ENCODE measurements at places on chromosomes 16 and 17.
A peak's percentile ranks its signal among the peaks of the same experiment; 100 is the strongest.

- DNase-seq: no peak
Measured at GRCh38 chr16:24297375-24297774, 41.2 kb downstream of the CACNG3 start.

DNA sequence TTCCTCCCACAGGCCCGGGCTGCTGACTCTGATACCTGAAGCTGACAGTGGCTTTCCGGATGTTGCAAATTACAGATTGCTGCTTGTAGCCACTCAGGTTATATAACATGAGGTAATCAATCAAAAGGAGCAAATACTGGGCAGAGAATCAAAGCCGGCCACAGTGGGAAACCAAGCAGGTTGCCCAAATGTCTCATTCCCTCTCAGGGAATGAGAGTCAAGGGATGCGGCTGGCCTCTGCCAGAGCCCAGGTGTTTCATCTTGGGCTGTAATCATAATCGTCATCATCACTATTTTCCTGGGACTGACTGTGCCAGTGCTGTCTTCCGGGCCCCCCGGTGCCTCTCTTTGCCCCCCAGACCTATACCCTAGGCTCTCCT is 292.4 kb upstream of the FOXF1 start:
- DNase-seq: no peak

GRCh38 chr17:37694734-37695133 is 50.1 kb downstream of the HNF1B start:
- no peak for DNase-seq

- no peak for DNase-seq
Measured at GRCh38 chr16:74830648-74831047, 56.0 kb upstream of the FA2H start.

DNA sequence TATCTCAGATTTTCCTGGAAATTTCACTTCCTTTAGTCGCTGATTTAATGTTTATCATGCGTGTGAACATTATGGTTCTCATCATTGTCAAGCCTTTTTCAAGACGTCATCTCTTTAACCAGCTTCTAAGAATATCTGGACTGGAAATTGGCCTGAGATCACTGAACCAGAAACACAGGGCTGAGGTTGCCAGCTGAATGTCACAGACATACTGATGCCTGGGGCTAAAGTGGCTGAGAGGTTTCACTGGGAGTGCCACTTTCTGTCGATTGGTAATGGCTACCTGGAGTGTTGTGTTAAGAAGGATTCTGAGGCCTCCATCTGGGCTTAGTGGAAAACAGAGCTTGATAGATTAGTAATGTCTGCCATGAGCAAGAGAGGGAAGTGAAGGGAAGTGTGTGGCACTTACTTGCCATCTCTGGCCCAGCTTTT is 54.2 kb downstream of the CRISPLD2 start:
- DNase-seq: no peak

DNA sequence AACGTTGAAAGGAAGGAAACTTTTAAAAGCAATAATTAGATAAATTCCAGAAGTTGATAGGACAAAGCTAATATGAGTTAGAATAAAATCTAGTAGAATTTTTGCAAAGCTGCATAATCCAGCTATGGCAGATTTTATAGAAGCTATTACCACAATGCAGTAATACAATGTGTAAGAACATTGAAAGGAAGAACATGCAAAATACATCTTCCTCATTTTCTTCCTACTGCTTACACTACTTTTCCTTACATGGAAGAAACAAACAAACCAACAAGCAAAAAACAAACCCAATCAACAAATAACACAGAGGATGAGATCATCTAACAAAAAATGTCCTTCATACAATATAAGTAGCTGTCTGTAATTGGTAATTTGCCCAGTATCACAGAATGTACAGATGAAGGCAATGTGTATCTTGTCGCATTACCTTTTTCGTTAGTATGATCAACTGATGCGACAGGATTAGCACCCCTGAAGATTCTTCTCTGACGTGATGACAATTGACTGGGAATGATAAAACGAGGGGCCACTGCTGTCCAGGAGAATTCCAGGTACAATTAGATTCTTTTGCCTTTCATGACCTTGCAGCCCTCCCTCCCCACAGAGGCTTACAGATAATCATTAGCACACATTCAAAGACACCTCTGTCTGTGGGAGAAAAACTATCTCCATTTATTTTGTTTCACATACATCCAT is 21.2 kb upstream of the LRRC37A start:
- no peak for DNase-seq

GRCh38 chr16:87276091-87276701 is 41.0 kb downstream of the C16orf95 start:
- no peak for DNase-seq

GRCh38 chr16:15911198-15911597 is 22.8 kb upstream of the CEP20 start:
- no peak for DNase-seq

GRCh38 chr16:56792967-56793366 is 63.0 kb downstream of the NUP93 start:
- no peak for DNase-seq

- no peak for DNase-seq
Measured at GRCh38 chr17:76432004-76432403, 20.9 kb downstream of the UBE2O start.

GRCh38 chr17:63741408-63742173 is at the start of gene STRADA:
STRADA (minus strand) TSS chr17:63741799; CDS start chr17:63728369, 13,430 bp downstream.
- peak; percentile 98 for DNase-seq

- no peak for DNase-seq
Measured at GRCh38 chr16:29729116-29729521, 16.7 kb downstream of the C16orf54 start.

- DNase-seq: no peak
Measured at GRCh38 chr16:29663016-29663806, at the start of gene SPN. SPN (plus strand) TSS chr16:29663247; CDS start chr16:29663729, 482 bp downstream.

DNA sequence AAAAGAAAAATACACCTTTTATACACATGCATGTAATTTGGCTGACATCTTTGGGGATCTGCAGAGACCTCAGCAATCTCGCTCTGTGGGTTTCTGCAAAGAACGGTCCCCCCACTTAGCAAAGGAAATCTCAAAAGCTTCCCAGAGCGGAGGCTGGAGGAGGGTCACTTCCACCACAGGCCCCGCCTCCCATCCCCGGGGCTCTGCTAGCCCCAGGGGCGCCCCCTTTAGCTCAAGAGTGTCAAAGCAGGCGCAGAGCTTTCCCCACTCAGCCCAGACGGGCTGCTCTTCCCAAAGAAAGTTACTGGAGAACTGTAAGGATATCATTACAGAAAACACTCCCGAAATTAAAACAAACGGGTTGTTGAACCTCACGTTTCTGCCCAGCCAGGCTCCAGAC is 11.4 kb downstream of the SLC13A5 start:
- no peak for DNase-seq

DNA sequence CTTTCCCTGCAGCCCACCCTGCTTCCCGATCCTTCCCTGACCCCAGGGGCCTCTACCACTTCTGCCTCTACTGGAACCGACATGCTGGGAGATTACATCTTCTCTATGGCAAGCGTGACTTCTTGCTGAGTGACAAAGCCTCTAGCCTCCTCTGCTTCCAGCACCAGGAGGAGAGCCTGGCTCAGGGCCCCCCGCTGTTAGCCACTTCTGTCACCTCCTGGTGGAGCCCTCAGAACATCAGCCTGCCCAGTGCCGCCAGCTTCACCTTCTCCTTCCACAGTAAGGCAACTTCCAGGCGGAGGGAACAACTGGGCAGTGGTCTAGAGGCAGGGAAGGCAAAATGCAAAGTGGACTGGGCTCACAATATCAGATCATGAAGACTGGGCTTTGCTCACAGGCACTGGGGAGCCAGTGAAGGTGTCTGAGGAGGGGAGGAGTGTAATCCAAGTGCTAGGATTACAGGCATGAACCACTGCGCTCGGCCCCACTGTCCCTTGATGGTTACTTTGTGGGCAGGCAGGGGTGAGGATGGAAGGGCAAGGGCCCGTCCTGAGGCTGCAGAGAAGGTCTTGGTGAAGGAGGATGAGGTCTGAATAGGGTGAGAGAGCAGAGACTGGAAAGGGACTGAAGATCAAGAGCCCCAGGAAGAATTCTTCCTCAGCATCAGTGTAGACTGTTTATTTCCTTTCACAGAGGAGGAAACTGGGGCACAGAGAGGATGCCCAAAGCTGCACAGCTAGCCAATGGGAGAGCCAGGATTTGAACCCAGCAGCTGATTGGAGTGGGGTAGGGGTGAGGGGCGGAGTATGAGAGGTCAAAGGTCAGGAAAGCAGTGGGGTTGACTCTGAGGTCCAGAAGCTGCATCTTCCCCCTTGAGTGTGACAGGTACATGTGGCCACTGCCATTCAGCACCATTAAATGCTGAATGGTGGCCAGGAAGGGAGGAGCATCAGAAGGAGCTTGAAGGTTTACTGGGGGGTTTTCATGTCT is 16.5 kb upstream of the ADGRG3 start:
- DNase-seq: no peak

DNA sequence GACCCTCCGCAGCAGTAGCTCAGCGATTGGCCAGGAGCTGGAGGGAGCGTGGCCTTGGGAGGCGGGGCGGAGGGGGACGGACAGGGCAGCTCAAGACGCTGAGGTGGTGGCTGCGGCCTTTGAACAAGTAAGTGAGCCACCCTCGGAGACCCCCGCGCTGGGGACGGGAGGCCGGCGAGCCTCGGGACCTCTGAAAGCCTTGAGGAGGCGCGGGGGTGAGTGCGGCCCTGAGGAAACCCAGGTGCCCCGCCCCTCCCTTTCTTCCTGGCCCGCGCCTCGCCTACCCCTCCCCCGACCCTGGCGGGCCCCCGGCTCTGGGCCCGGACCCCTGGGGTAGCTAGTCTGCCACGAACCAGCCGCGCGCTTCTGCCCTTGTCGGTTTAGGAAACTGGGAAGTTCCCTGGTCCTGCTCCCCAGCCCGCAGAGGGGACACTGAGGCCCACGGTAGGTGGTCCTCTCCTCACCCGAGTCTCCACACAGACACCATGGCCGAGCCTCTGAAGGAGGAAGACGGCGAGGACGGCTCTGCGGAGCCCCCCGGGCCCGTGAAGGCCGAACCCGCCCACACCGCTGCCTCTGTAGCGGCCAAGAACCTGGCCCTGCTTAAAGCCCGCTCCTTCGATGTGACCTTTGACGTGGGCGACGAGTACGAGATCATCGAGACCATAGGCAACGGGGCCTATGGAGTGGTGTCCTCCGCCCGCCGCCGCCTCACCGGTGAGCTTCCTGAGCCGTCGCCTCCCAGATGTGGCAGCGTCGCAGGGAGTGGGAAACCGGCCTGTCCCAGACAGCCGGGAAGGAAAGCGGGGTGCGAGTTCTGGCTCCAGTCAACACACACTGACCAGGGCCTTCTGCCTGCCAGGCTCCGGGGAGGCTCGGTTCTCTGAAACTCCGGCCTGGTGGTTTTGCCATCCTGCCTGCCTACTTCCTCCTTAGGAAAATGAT is at the start of gene MAPK7:
Gene MAPK7 (plus strand): TSS at position 83 of the 945 bp plus-strand sequence. CDS start 403 bp downstream, at position 486.
- DNase-seq: no peak

DNA sequence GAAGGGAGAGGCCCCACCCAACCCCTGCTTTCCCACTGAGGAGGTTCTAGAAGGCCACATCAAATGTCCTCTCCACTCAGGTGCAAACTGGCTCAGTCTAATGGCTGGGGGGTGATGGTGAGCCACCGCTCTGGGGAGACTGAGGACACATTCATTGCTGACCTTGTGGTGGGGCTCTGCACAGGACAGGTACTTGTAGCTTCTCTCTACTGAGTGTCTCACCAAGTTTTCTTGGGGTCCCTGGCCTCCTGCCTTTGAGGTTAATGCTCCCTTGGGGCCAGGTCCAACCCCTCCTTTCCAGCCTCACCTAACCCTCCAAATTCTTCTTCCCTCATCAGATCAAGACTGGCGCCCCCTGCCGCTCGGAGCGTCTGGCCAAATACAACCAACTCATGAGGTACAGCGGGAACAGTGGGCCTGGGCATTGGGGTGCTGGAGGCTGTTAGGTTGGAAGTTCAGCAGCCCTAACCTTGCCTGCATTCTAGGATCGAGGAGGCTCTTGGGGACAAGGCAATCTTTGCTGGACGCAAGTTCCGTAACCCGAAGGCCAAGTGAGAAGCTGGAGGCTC is 5.7 kb downstream of the ENO3 start:
- DNase-seq: no peak

DNA sequence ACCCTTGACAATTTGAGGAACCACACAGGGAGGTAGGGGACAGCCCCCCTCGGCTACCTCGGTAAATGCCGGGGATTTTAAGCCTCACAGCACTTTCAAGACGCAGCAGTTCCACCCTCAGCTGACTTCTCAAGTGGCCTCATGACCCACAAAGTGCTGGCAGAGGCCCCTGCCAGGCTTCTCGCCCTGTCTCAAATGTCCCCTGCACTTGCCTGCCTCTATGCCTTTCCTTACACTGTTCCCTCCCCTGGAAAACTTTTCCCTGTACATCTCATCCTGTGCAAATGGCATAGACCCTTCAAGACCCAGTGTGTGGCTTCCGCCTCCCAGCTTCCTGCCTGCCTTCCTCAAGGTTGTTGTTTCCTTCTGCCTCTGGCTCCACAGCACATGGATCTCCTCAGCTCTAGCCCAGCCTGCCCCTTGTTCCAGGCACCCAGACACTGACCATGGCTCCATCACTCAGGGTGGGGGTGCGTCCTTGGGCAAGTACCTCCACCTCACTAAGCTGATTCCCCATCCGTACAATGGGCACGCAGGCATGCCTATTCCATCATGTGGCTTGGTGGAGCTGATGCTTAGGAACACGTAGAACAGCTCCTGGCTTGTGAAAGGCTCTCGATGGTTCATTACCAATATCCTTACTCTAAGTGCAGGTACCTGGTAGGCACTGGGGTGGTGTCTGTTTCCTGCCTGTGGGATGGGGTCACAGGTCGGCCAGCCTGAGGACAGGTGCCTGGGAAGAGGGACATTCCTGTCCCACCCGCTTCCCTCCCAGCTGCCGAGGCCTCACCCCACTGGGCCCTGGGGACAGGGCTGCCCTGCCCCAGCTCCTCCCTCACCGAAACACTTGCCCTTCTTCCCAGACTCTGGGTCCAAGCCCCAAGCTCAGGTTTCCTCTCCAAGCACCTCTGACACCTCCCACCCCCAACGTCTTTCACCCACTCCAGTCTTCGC is 24.0 kb downstream of the MMP15 start:
- no peak for DNase-seq

GRCh38 chr17:38690386-38690785 is 14.7 kb upstream of the MLLT6 start:
- DNase-seq: no peak

GRCh38 chr17:18183334-18184142 is at the start of gene ALKBH5:
ALKBH5 (plus strand) TSS chr17:18183828; CDS start chr17:18184244, 416 bp downstream.
- peak; percentile 92 for DNase-seq

GRCh38 chr16:17362946-17363345 is 107.8 kb downstream of the XYLT1 start:
- DNase-seq: no peak

- DNase-seq: no peak
Measured at GRCh38 chr17:49383060-49383459, 21.0 kb upstream of the ZNF652 start.

- DNase-seq: no peak
Measured at GRCh38 chr17:18921912-18922451, 30.0 kb upstream of the SLC5A10 start.

All from activated CD8-positive, alpha-beta memory T cell treated with anti-CD3 and anti-CD28 coated beads for 4 hours (primary cell).